ENCODE measurements at places on chromosomes 12 and 14.

- no peak for DNase-seq
Measured at GRCh38 chr12:42128327-42128726, 16.3 kb downstream of the GXYLT1 start.

GRCh38 chr14:42429401-42429800 lies 822.7 kb downstream of the LRFN5 start:
- no peak for DNase-seq

DNA sequence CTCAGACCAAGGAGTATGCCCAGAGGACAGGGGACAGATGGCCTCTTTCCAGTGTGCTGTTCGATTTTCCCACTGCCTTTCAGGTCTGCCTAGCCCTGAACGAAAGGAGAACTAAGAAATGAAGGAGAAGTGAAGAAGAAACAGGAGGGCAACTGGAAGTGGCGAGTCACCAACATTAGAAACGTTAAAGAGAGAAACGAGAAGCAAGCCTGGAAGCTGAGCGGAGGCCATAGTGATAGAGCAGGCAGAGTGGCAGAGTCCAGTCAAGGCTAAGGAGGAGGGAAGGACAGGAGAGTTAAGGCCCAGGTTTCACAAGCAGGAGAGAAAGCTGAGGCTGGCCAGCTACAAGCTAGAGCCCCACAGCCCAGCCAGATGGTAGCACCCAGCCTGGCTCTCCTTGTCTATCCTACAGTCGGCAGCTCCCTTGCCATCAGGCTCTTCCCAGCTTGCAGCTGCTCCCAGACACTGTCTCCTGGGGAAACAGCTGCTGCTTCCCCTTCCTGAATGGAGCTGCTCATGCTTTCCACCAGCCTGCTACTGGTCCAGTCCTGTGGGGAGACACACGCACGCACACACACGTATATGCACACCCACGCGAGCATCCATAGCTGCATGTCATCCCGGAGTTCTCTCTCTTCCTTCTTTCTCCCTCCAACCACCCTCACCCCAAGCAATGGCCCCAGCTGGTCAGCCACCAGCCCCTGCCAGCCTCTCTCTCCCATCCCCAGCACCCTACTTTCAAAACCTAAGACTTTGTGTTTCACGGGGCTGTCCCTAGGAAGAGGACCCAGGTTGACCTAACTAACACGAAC lies 139.7 kb upstream of the CCND2 start:
- DNase-seq: no peak

GRCh38 chr12:101127521-101128219 lies 82.4 kb downstream of the SLC5A8 start:
- no peak for DNase-seq

GRCh38 chr12:116015525-116015924 lies 262.0 kb downstream of the MED13L start:
- no peak for DNase-seq

DNA sequence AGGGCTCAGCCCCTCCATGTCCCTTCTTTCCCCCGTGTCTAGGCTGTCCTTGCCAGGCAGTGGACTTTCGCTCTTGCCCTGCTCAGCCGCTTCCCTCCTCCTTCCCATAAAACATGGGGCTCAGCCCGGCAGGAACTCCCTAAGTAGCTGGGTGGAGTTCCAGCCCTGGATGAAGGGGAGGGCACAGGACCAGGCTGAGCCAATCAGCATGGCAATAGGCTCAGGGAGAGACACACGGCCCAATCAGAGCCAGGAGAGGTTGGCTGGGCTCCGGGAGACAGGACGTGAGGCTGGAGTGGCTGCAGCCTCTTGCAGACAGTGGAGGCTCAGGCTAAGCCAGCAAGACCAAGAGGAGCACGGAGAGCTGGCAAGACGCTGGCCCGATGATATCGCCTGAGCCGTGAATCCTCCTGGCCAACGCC lies 54.3 kb downstream of the GALNT9 start:
- DNase-seq: no peak

- DNase-seq: no peak
Measured at GRCh38 chr12:18998343-18999261, 130.9 kb upstream of the PLEKHA5 start.

- no peak for DNase-seq
Measured at GRCh38 chr12:19694627-19695026, 255.3 kb downstream of the AEBP2 start.

DNA sequence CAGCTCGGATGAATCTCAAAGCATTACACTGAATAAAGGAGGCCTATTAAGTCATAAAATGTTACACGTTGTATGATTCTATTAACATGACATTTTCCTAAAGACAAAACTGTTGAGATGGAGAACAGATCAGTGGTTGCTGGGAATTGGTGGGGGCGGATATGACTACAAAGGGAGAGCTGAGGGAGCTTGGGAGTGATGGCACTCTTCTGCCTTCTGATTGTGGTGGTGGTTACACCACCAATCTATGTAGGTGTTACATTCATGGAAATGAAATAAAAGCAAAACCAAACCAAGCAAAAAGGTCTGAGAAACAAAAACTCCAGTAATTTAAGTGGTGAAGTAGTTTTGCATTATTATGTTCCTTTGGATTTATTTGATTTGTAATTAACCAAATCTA lies 16.4 kb upstream of the EVL start:
- no peak for DNase-seq

- DNase-seq: no peak
Measured at GRCh38 chr12:46451276-46452021, 78.9 kb upstream of the SLC38A2 start.

DNA sequence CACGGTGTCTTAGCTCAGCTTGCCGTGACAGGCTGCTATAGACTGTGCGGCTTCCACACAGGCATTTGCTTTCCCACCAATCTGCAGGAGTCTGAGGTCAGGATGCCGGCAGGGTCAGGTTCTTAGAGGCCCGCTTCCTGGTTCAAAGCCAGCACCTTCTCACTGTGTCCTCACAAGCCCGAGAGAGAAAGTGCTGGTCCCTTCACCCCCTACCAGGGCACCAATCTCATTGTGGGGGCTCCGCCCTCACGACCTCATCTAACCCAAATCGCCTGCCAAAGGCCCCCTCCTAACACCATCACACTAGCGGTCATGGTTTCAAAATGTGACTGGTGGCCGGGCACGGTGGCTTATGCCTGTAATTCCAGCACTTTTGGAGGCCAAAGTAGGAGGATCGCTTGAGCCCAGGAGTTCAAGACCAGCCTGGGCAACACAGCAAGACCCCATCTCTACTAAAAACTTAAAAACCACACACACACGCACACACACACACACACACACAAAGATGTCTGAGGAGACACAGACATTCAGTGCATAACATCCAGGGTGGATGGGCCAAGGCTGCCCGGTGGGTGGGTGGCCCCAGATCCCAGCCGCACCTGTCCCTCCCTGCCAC lies 26.8 kb downstream of the MMP17 start:
- no peak for DNase-seq

DNA sequence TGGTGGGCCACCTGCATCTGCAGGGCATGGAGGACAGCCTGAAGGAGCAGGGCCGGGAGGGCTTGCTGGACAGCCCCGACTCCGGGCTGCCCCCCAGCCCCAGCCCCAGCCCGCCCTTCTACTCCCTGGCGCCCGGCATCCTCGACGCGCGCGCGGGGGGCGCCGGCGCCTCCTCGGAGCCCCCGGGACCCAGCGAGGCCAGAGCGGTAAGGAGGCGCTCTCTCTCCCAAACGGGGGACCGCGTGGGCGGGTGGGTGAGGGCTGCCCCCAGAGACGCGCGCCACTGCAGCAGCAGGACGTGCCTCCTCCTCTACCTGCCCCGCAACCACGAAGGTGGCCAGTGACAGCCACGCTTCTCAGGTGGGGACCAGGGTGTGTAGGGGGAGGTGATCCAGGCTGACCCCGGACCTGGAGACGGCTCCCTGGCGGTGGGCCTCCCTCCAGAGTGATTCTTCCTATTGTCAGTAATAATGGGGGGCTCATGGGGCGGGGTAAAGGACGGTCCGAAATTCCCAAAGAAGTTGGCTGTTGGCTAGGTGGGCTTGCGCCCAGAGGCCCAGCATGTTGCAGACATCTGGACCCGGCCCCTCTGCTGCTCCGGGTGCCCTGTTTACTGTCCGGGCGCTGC lies 652 bp downstream of the RFLNA start:
- no peak for DNase-seq

- no peak for DNase-seq
Measured at GRCh38 chr14:96631621-96632362, 129.6 kb downstream of the PAPOLA start.

DNA sequence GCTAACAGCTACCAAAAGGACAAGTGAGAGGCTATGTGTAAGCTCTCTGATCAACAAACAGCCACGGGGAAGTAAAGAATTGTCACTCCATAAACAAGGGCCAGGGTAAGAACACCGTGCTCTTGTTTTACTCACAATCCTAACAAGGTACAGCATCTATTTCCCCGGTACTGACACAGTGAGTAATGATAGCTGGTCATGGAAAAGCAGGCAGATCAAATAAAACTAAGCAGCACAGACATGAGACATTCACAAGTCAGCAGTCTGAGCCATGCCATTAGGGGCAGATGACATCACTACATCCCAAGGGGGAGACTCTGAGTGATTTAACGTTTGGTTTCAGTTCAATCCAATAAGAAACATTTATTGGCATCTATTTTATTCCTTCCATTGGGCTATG lies 54.4 kb downstream of the ARL6IP4 start:
- DNase-seq: no peak

DNA sequence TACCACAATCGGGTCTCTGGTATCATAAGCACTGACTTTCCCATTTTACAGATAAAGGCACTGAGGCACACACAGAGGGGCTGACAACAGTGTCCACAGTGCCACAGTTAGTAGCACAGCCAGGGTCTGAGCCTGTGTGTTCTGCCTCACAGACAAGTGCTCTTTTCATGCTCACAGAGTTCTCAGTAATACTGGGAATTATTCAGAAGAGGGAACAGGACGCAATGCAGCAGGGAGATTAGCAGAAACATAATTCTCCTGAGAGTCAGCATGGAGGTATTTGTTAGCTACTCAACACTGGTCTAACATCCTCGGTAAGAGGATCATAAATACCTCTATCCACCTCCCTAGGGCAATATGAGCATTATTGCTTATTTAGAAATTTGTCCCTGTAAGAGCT lies 219.3 kb upstream of the EEA1 start:
- no peak for DNase-seq

DNA sequence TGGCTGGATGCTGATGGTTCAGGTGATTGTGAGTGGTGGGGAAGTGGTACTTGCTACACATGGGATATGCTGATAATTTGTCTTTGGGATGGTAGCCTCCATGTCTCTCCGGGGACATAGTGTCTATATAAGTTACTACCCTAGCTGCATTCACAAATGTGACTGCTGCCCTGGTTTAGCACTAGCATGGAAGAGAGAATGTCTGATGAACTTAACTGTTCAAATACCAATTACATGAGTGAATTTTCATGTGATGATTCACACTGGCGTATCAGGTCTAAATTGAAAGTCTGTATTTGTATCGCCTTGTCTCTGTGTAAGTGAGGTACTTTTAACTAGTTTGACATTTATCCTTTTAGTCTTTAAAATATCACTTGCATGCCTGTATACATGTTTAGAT lies 34.4 kb downstream of the ATF7IP start:
- no peak for DNase-seq

- DNase-seq: no peak
Measured at GRCh38 chr12:62328296-62328921, 68.2 kb downstream of the USP15 start.

DNA sequence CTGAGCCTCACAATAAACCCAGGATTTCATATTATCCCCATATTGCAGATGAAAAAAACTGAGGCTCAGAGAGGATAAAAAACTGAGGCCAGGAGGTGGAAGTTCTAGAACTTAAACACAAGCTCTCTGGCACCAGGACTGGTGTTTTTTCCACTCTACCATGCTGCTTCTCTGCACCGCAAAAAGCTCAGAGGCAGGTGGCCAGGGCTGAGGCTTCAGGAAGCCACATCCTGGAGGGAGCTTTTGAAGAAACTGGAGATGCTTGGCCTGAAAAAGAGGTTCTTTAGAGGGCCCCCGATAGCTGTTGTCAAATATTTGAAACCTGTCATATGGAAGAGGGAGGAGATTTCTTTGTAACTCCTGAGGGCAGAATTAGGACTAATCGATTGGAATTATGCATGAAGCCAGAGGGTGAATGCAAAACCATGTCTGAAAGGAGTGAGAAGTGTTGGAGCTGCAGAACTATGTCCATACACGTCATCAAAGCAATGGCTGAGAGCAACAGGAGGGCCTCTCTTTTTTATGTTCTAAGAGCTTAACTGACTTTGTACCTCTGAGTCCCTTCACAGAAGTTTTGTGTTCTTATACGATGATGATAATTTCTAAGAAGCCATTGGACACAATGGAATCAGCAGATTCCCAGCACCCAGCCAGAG lies 448.6 kb downstream of the FUT8 start:
- DNase-seq: no peak

- DNase-seq: no peak
Measured at GRCh38 chr12:132284071-132284826, 45.1 kb downstream of the GALNT9 start.

DNA sequence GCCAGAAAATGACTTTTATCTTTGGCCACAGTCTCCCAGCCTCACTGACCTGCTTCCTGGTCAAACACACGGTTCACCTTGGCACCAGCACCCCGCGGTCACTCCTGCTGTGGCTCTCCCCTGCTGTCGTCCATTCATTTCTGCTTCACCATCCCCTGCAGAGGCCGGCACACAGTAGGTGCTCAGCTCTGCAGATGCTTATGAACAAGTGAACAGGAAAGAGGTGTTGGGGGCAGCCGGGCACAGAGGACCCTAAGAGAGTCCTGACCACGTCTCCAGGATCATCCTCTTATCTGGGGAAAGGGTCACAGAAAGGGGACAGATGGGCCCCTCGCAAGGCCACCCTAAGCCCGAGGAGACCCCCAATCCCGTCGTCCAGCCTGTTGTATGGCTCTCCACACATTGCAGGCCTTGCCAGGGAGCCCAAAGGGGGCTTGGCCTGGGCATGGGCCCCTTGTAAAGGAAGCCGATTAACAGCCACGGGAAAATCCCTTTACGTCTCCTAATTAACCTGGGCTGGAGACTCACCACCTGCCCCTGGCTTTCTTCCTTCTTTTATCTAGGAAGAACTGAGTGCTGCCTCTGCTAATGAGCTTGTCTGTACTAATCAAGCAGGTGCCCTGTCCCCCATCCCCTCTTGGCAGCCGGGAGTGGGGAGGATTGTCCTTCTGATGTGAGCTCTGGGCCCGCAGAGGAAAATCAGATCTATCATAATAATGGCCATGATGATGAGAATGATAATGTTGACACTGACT lies 119.2 kb downstream of the AACS start:
- DNase-seq: no peak

DNA sequence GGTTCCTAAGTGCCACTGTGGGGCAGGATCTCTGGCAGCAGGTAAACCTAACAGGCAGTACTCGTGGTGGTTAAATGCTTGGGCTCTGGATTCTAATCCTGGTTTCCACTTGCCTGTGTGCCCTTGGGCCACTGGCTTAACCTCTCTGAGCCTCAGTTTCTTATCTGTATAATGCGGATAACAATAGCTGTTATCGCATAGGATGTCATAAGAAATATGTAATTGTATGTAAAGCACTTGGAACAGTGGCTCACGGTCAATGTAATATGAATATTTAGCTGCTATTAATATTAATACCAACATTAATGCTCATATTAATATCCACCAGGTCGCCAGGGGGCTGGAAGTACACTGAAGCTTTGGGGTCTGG lies 16.8 kb downstream of the FOXN4 start:
- no peak for DNase-seq

GRCh38 chr14:59213368-59214315 lies 25.2 kb downstream of the DAAM1 start:
- no peak for DNase-seq

- no peak for DNase-seq
Measured at GRCh38 chr14:52286661-52287649, 19.5 kb downstream of the PTGDR start.

GRCh38 chr14:29804481-29805266 lies 123.0 kb downstream of the PRKD1 start:
- DNase-seq: no peak

GRCh38 chr14:26606729-26607312 lies 9.0 kb upstream of the NOVA1 start:
- DNase-seq: no peak

All from activated naive CD4-positive, alpha-beta T cell treated with anti-CD3 and anti-CD28 coated beads, Interleukin-2, amount 50 U/mL, for 72 hours (primary cell).